Right atrium auricular region (tissue), 2 donors: ENCODE measurements at places on chromosomes 6 and 20. TPM values are rescaled to one million over a fixed set of nuclear protein-coding genes. Genes with fewer than 3 reads are reported as not detected.

C6orf58 gene
- total RNA-seq: not detected

MOG gene
- total RNA-seq: 0.16 TPM

DNA sequence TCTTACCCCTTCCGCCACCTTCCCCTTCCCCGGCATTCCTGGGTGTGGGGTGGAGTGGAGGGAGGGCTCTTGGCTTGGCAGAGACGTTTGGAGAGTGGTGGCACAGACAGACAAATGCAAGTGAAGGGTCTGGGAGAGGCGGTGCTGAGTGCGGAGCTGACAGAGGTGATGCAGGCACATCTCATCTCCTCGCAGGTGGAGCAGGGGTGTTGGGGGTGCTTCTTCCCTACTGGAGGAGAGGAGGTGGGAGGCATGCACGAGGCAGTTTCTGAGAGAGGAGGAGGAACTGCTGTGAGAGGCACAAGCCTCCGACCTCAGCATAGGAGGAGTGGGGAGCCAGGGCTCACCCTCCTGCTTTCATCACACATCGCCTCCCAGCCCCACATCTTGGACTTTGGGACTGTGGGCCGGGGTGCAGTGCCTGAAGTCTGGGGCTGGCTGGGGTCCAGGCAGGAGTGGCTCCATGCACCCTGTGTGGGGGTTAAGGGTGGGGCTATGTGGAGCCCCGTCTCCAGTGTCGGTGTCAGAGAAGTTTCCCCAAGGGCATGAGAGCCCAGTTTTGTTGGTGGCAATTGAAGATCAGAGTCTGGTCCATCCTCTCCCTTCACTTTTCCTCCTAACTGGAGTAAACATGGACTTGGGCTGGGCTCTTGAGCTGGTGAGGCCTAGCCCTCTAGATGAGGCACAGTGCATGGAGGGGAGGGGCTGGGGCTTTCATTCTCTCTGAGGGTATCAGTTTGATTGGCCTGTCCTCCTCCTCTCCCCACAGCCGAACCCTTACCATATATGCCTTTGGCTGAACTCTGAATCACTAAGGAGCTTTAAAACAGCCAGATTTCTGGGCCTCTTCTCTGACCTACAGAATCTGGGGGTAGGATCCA is 20.2 kb upstream of the SLC22A7 start:
- H3K36me3 ChIP-seq: no peaks in the 10 kb centered on the region
- H3K4me3 ChIP-seq: no peak overlapping the region
- H3K27me3 ChIP-seq: peaks cover 9% of the 10 kb centered on the region
- no peak for DNase-seq
- H3K27ac ChIP-seq: peak overlapping the region; percentile 27

DNA sequence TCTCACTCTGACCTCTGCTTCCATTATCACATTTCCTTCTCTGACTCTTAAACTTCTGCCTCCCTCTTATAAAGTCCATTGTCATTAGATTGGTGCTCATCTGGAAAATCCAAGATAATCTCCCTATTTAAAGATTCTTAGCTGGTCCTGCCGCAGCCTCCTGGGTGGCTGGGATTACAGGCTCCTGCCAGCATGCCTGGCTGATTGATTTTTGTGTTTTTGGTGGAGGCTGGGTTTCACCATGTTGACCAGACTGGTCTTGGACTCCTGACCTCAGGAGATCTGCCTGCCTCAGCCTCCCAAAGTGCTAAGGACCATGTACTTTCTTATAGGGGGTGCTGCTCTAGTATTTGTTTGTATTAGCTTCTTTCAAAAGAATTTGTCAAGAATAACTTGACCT is 5.3 kb upstream of the RPF2 start:
- H3K4me3 ChIP-seq: no peak overlapping the region
- H3K36me3 ChIP-seq: no peaks in the 10 kb centered on the region
- no peaks in the 10 kb centered on the region for H3K27me3 ChIP-seq
- H3K4me1 ChIP-seq: peaks cover 5% of the 10 kb centered on the region
- no peak for DNase-seq
- no peak overlapping the region for H3K27ac ChIP-seq
